ENCODE measurements at places on chromosomes 3 and 15. TPM values are rescaled to one million over a fixed set of nuclear protein-coding genes. Genes with fewer than 3 reads are reported as not detected.

GRCh38 chr3:124014366-124014942, 22.5 kb upstream of the ROPN1 start:
- no peak for DNase-seq

The RAB6B gene
- 50.9 TPM for total RNA-seq

- no peak for DNase-seq
Measured at GRCh38 chr3:178538056-178538455, 1.8 kb downstream of the KCNMB2 start.

DNA sequence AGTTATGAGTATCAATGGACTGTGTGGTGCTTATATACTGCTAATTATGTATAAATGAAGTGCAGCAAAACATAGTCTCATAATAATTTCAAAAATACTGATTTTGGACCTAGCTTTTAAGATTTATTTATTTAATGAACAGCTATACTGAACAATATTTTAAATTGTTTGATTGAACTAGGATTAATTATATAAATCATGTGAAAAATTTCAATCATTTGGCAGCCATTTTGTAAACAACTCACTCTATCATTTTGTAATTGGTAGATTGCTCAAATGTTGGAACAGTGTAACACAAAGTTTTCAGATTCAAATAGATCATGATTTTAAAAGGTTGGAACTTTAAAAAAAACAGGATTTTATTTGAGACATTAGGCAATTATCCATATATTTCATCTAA, 47.0 kb downstream of the EPHA3 start:
- no peak for DNase-seq

The HHLA2 gene
- total RNA-seq: 0.18 TPM

DNA sequence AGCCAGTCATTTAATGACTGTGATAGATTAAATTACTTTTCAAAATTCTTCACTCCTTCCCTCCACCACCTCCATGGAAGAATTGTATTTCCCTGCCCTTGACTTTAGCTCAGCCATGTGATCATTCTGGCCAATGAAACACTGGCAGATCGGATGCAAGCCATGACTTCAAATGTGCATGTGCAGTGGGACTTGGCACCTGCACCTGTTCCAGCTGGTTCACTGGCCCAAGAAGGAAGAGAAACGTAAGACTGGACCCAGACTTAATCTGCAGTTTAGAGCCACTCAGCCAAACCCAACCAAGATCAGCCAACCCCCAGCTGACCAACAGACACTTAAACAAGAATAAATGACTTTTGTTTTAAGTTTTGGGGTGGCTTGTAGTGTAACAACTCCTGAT, 11.8 kb downstream of the DPH3 start:
- no peak for DNase-seq

GRCh38 chr15:77506311-77507142, 85.8 kb downstream of the HMG20A start:
- peak; percentile 64 for DNase-seq

GRCh38 chr3:159996018-159996417, 7.4 kb downstream of the IL12A start:
- DNase-seq: no peak

The FYCO1 gene
- 4.7 TPM for total RNA-seq

Data from cerebellum (tissue), 4 donors.